ENCODE measurements at places on chromosomes 11 and 22.

DNA sequence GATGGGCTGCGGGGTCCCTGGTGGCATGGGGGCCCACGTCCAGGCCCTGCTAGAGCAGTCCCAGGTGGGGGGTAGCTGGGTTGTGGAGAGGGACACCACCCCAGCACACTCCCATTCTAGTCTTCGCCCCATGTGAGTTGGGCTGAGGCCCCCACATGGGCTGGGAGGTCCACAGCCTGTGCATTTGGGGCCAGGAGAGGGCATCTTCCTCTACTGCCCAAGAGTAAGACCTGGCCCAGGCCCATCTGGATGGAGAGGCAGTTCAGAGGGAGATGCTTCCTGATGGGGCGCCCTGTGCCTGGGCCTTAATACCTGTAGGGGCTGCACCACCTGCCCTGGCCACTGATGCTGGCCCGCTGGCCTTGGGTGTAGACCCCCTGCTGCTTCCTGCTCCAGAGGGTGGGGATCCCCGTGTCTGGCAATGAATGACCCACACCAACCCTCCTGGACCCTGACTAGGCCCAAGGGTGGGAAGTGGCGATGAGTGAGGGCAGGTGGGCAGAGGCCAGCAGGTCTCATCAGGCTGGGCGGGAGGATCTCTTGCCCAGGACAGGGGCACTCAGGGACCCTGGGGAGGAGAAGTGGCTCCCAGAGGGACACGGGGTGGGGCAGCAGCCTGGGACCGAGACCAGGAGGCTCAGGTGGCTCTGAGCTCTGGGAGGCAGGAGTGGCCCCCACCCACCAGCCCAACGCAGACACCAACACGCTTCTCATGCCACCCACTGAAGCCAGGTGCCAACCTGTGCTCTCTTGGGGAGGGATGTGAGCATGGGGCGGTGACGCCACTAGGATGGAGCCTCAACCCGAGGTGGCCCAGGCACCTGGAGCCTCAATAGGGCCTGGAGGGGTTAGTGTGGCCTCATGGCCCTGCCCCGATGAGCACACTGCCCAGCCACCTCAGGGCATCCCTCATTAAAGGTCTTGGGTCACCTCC is 17.4 kb upstream of the GNB1L start:
- DNase-seq: no peak

GRCh38 chr11:46642627-46643335 is 25.4 kb downstream of the ATG13 start:
- DNase-seq: no peak

GRCh38 chr11:116731097-116731761 is 41.6 kb downstream of the BUD13 start:
- DNase-seq: no peak

DNA sequence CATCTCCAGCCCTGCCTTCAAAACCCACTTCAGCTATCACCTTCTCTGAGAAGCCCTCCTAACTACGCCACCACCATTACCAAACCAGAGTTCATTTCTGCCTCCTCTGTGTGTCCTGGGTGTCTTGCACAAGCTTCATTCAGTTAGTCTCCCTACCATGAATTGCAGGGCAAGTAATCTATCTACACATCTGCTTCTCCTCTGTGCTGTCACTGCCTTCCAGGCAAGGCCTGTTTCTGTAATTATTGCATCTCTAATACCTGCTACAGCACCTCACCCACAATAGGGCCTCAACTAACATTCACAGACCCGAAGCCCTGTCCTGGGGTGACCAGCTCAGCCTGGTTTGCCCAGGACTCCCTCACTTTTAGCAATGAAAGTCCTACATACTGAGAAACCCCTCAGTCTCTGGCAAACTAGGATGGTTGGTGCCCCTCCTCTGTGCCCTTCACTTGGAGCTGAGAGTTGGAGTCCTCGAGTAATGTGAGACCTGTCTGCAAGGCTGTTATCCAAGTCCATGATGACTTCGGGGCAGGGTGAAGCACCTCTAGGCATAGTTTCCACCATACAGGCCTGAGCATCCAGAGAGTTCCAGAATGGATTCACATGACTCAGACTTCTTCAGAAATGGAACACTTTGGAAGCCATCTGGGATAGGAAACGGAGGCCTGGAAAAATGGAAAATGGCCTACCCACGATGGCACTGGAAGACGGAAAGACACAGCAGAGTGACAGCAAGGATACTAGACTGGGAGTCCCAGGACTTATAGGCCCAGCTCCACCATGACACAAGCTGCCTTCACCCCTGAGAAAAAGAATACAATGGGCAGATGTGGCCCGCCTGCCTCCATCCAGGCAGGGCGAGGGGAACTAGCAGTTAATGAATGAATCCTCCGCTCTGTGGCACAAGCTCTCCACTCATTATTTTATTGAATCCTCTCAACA is 269.3 kb downstream of the BUD13 start:
- DNase-seq: no peak

GRCh38 chr11:117180661-117181585 is 2.4 kb downstream of the SIDT2 start:
- peak; percentile 11 for DNase-seq

- no peak for DNase-seq
Measured at GRCh38 chr22:25080855-25081254, 118.8 kb upstream of the CRYBB3 start.

DNA sequence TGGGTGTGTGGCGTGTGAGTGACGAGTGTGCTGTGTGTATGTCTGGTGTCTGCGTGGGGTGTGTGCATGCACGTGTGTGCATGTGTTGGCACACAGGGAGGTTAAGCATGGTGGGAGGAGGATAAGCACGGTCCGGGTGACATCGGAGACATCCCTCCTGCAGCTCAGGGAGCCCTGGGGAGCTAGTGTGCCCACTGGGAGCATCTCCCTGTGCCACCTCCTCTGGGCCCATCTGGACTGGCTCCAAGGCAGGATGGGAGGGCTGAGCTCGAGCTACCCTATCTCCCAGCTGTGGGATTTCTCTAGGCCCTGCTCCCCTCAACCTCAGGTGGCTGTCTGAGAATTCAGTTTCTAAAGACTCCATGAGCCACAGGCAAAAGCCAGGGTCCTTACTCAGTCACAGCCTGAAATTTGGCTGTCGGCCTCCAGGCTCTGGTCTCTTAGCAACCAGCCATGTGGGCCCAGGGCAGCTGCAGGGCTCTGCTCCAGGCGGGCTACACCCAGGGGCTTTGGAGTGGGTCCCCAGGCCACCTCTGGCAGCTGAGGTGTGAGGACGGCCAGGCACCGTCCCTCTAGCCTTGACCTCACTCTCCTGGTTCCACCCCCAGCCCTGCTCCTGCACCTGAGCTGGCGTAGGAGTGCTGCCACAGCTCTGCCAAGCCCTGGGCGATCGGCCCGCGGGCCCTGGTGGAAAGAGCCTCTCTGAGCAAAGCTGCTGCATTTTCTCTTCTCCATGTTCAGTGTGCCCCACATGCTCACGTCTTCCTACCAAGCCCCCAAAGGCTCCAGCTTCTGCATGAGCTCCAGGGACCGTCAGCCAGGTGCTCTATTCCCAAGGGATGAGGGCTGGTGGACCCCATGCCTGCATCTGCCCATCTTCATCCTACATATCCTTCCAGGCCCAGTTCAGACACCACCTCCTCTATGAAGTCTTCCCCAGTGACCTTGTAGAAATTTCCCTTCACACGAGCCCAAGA is 39.7 kb downstream of the RTL6 start:
- no peak for DNase-seq

GRCh38 chr11:125433454-125434121 is 62.5 kb downstream of the FEZ1 start:
- no peak for DNase-seq

GRCh38 chr11:48019595-48019994 is 39.2 kb downstream of the PTPRJ start:
- no peak for DNase-seq

- DNase-seq: no peak
Measured at GRCh38 chr11:85027346-85027745, 599.8 kb downstream of the DLG2 start.

DNA sequence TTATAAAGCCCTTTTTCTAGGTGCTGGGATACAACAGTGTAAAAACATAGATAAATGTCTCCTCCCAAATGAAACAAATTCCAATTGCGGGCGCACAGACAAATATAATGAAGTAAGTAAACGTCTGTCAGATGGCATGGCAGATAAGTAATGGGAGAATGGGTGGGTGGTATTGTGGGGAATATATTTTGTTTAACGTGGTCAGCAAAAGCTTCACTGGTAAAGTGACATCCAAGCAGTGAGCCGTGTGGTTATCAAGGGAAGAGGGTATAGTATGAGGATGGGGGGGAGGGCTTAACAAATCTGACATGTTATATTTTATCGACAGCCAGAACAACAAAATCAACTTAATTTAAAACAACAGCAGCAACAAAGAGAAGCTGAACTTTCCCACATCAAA is 1.2 kb downstream of the SVIP start:
- DNase-seq: no peak

DNA sequence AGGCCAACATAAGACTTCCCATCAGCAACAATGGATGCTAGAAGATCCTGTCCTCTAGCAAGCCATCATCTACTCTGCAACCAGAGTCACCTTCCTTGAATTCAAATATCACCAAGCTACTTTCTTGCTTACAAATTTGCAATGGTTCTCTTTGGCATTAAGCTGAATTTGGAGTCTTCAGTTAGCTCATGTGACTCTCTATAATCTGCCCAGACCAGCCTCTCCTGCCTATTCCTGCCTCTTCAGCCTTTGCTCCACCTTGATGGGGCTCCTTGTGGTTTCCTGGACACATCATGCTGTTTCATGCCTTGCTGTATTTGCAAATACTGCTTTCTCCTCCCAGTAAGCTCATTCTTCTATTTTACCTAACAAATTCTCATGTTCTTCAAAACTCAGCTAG is 82.3 kb downstream of the RASSF10 start:
- DNase-seq: no peak

- no peak for DNase-seq
Measured at GRCh38 chr11:72398058-72398758, 36.1 kb downstream of the CLPB start.

GRCh38 chr11:104124979-104125378 is 39.0 kb downstream of the PDGFD start:
- no peak for DNase-seq

DNA sequence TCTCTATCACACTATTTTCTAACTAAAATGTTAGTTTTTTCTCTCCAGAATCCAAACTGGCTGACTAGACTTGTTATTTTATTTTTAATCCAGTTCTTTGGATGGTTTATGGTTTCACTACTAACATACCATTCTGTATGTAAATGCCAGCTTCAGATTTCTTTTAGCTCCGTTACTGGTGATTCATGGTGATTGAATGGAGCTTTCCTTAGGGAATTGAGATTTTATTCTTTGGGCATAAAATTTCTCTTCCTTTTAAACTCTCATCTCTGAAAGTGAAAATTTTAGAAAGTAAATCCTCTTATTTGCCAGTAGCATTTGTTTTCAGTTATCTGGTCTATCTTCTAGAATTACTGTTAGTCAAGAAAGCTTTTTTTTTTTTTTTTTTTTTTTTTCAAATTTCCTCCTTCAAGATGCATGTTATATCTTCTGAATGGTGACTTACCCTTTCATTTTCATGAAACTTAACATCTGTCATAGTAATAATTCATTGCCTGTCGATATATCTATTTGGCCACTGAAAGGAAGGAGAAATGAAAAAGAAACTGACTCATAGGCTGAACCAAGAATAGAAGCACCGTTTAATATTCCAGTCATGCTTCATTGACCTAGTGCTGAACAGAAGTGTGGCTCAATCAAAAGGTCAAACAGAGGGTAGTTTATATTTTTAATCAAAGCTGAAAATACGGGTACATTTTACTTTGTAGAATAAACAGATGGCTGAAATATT is 6.4 kb downstream of the ENDOD1 start:
- DNase-seq: no peak

- no peak for DNase-seq
Measured at GRCh38 chr11:68013611-68014156, 3.6 kb downstream of the ALDH3B1 start.

GRCh38 chr22:44293034-44293433 is 19.7 kb downstream of the SHISAL1 start:
- DNase-seq: no peak

DNA sequence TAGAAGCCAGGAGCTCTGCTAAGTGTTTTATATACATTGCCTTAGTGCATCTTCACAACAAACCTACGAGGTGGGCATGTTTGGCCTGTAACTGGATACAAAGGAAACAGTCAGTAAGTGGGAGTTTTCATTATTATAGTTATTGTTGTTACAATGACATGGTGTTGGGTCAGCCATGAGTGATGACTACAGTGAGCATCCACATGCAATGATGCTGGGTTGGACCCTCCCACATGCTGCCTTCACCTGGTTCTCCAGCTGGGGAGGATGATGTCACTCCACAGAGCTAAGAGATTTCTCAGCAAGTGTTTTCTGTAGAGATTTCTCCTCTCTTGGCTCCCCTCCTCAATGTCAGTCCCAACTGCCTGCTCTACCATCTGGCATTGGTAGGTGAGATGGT is 59.3 kb downstream of the EHF start:
- no peak for DNase-seq

DNA sequence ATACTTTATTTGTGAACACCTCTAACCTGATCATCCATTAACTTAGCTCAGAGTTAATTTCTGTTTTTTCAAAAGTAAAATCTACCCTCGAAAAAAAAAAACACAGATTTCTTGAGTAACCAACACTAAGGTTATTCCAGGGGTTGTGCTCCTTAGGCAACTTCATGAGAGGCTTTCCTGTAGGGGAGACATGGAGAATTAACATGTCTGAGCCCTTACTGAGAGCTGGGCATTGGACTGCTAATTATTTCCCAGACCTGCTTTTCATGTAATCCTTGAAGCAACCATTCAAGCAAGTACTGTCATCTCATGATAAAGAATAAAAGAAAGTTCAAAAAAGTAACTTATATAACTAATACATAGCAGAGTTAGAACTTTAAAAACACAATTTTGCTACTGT is 13.5 kb upstream of the UPB1 start:
- no peak for DNase-seq

DNA sequence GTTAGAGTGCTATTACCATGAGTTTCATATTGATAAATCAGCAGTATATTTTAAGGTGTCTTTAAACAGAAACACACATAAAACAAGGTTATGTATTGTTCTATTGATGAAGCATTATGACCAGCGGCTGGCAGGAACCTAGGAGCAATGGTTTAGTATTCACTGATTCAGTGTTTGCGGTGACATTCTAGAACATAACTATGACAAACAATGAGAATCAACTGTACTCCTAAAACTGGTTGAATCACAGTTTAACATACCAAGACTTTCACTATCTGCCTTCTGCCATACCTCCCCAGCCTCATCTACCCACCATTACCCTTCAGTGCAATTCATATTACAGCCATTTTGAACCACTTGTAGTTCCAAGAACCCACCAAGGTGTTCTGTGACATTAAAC is 8.8 kb downstream of the HOATZ start:
- DNase-seq: no peak

All from stimulated activated CD4-positive, alpha-beta T cell treated with anti-CD3 and anti-CD28 coated beads, Interleukin-1b, Interleukin-23, amount 100 ng/mL, for 1 hour (primary cell).